ENCODE measurements at places on chromosomes 12 and 14. TPM values are rescaled to one million over a fixed set of nuclear protein-coding genes. Genes with fewer than 3 reads are reported as not detected.

DNA sequence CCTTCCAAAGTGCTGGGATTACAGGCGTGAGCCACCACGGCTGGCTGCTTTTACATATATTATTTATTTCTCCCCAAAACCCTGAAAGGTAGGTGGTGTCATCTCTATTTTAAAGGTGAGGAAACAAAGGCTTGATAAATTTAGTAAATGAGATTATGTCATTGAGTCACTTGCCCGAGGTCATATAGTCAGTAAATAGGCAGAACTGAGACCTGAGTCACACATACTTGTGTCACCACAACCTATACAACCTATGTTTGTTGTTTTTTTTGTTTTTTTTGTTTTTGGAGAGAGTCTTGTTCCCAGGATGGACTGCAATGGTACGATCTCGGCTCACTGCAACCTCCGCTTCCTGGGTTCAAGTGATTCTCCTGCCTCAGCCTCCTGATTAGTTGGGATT is 12.8 kb downstream of the TSFM start:
- DNase-seq, result no peak

- no peak for DNase-seq
These were observed 71.7 kb upstream of the FERMT2 start for GRCh38 chr14:53022593-53022992.

DNA sequence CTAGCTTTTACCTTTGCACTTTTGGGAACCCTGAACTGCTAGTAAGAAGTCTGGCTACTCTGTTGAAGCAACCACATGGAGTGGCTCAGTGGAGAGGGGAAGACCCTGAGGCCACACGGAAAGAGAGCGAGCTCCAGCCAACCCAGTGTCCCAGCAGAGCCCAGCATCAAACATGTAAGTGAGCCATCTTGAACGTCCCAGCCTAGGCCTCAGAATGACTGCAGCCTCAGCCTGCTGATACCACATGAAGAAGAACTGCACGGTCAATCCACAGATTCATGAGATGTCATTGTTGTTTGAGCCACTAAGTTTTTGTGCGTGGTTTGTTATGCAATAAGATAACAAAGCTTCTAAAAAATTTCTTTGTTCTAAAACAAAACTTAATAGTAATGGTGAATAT is 40.2 kb downstream of the TFCP2 start:
- no peak for DNase-seq

DNA sequence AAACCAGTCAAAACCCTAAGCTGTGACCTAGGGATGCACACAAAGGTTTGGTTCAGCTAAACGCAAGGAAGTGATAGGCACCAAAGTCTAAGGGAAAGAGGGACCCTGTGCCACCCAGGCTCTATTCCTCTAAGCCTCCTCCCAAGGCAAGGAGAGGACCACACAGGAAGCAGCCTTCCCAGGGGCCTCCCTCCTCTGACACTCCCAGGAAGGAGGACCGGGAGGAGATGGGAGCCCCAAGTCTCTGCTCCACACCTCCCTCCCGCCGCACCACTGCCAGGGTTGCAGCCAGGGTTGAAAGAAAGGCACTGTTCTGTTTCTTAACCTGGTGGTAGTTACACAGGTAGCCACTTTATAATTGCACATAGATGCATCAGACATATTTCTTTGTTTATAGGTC is 21.9 kb downstream of the TCHP start:
- DNase-seq, result no peak

GRCh38 chr14:64880221-64881121 is 764 bp upstream of the SPTB start:
- DNase-seq, result peak; percentile 68

GRCh38 chr12:127677537-127678131 is 589.3 kb upstream of the TMEM132C start:
- peak; percentile 89 for DNase-seq

- DNase-seq, result no peak
These were observed 72.0 kb upstream of the DBX2 start for GRCh38 chr12:45122768-45123380.

Gene OR4M1
- total RNA-seq, result not detected

Gene PDE6H
- total RNA-seq, result not detected

All from esophagus muscularis mucosa (tissue), 4 donors.